ENCODE measurements at places on chromosomes 7 and 10.

- no peak for DNase-seq
Measured at GRCh38 chr10:28307267-28307666, 4.4 kb upstream of the MPP7 start.

DNA sequence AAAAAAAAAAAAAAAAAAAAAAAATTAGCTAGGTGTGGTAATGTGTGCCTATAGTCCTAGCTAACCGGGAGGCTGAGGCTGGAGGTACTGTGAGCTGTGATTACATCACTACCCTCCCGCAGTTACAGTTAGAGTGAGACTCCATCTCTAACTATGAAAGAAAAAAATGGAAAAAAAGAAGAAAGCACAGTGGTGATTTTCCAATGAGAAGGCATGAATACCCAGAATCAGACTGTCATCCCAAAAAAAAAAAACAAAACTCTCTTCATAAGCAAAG is 269.9 kb upstream of the MKLN1 start:
- no peak for DNase-seq

- DNase-seq: peak; percentile 46
Measured at GRCh38 chr10:22713853-22714478, 412 bp downstream of the PIP4K2A start.

DNA sequence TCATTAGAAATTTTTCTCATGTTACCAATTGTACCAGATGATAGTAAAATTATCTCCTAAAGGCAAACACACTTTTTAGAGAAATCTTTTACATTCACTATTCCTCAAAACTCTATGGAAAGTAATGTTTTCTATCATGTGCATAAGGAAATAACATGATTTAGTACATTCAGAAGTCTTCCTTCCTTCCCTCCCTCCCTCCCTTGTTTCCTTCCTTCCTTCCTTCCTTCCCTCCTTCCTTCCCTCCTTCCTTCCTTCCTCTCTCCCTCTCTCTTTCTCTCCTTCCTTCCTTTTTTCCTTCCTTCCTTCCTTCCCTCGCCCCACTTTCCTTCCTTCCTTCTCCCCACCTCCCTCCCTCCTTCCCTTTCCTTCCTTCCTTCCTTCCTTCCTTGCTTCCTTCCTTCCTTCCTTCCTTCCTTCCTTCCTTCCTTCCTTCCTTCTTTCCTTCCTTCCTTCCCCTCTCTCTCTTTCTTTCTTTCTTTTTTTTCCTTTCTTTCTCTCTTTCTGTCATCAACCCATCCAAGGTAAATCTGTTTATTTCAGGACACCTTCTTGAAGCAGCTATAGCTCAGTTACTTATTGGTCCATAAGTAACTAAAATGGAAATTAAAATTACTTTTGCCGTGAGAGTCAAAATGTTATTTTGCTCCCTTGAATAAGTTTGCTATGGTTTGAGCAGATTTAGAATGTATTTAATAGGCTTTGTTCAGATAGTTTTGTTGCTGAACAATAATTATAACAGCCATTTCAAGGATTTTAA is 197.9 kb downstream of the PLXDC2 start:
- no peak for DNase-seq

GRCh38 chr7:3206771-3207191 is 94.3 kb upstream of the SDK1 start:
- no peak for DNase-seq

- no peak for DNase-seq
Measured at GRCh38 chr7:101690061-101690460, 61.0 kb upstream of the MYL10 start.

DNA sequence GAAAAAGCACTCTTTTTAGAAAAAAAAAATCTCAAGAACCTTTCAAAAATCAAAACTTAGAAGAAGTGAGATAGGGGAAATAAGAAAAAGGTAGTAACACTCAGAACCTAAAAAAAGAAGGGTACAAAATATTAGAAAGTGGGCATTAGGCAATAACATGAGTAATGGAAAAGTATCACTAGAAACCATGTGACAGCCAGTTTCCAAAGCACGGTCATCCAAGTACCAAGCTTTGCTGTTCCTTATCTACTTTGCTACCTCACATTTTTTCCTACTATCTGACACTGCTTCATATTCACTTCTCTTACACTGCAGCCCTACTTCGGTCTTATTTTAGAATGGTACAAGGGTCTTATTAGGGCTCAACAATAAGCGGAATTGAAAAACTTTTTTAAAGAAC is 30.3 kb downstream of the IMMP2L start:
- no peak for DNase-seq

- DNase-seq: no peak
Measured at GRCh38 chr7:28854750-28855074, 103.4 kb downstream of the TRIL start.

GRCh38 chr7:26444555-26444954 is 152.9 kb downstream of the SNX10 start:
- no peak for DNase-seq

GRCh38 chr10:122464586-122464985 is 3.2 kb downstream of the HTRA1 start:
- no peak for DNase-seq

- DNase-seq: no peak
Measured at GRCh38 chr7:74040101-74040790, 12.3 kb downstream of the ELN start.

- no peak for DNase-seq
Measured at GRCh38 chr7:24831240-24831639, 74.0 kb upstream of the GSDME start.

DNA sequence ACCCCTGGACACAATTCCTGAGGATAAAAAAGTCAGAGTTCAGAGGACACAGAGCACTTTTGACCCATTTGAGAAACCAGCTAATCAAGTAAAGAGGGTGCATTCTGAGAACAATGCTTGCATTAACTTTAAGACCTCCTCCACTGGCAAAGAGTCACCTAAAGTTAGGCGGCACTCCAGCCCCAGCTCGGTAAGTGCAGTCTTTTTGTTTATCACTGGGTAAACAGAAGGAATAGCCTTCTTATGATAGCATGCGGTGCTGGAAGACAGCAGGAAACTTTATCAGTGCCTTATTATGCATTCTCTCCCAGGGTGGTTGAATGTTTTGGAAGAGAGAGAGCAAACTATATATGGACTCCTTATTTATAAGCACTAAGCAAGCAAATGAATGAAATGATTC is 130.5 kb downstream of the CDK14 start:
- no peak for DNase-seq

- no peak for DNase-seq
Measured at GRCh38 chr10:4704034-4704545, 121.9 kb upstream of the AKR1E2 start.

GRCh38 chr7:151251689-151252560 is 3.4 kb upstream of the SMARCD3 start:
- no peak for DNase-seq

DNA sequence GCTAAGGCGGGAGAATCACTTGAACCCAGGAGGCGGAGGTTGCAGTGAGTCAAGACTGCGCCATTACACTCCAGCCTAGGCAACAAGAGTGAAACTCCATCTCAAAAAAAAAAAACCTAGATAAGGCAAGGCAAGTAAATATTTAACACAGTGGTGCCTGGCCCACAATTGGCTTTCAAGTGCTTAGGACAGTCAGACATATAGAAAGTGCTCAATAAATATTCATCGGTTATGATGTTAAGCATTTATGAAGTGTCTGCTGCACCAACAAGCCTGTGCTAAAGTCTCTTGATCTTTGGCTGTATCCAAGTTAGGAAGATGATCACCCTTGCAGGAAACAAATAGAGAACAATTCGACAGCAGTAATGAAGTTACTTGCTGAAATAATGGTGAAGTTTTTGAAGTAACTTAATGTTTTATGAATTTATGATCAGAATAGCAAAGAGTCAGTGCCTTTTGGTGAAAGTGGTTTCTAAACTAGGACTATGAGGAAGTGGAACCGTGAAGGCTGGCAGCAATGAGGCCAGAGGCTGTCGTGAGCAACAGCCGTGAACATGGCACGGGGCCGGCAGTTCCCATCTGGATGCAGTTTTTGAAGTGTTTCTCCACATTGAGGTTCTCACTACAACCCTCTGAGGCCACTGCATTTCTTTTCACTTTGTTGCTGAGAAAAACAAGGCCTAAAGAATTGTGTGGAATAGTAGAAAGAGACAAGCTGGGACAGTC is 48.1 kb upstream of the GATA3 start:
- DNase-seq: no peak

GRCh38 chr10:66365686-66366085 is 560.1 kb upstream of the LRRTM3 start:
- no peak for DNase-seq

DNA sequence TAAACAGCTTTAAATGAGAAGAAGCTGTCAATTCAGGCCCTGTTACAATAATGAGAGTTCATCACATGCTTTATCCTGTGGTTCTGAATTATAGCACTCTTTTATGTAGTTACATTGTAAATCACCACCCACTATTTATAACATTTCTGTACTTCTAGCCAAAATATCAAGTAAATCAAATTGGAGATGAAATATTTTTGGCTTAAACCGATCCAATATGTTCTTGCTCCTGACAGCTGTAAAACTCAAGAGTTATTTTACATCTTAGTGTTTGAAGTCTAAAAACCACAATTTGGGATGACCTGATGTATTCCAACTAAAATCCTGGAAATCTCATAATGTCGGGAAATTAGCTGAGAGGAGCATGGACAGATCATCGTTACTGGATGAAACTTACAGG is 371.2 kb upstream of the LRRN3 start:
- no peak for DNase-seq
